D721Med (cell line): ENCODE measurements at places on chromosomes 1 and 21.

DNA sequence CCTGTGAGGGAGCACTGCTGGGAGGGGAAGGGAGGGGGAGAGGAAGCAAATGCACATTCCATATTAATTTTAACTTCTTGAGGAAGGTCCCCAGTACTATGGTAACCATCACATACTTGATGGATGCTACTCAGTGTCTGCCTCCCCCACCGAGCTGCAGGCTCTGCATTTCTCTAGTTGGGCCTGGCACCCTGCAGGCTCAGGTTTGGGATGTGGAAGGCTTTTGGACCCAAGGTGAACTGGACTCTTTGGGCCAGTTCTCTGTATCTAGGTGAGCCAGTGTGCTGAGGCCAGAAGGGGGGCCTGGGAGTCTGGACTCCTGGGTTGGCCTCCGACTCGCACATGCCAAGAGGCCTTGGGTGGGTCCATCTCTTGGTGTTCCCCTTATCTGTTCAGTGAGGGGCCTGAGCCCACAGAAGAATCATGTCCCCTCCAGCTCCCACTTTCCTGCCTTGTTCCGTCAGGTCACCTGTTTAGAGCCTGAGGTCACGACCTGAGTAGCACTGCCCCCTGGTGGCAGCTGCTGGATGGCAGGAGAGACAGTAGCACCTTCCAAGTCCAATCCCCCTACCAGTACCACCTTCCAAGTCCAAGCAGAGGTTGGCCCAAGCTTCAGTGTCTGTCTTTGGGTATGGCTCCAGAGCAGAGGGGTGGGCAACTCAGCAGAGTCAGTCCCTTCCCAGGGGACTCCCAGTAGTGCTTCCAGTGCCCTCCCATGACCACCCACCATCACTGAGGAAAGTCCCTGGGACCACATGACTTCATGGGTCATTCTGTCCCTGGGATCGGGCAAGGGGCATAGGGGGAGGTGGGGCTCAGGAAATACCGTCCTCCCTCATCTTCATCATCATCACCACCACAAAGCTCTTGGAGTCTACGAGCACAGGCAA is 241.8 kb downstream of the TRABD2B start:
- no peak for DNase-seq

DNA sequence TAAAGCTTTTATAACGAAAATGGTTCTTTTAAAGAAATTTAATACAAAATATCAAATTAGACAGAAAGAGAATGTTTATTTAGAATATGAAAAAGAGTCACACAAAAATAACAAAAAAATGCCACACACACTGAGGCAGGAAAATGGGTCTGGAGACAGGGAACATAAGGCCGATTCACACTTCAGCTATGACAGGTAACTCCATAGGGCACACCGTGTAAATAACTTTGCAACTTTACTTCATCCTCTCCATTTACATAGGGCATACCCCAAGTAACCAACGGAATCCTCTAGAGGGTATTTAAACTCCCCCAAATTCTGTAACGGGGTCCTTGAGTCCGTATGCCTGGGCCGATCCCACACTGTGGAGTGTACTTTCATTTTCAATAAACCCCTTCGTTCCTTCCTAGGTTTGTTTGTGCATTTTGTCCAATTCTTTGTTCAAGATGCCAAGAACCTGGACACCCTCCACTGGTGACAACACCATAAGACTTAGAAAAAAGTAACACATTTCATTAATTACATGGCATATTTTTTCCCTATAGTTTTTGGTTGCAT is 23.1 kb upstream of the PTGS2 start:
- DNase-seq: no peak

DNA sequence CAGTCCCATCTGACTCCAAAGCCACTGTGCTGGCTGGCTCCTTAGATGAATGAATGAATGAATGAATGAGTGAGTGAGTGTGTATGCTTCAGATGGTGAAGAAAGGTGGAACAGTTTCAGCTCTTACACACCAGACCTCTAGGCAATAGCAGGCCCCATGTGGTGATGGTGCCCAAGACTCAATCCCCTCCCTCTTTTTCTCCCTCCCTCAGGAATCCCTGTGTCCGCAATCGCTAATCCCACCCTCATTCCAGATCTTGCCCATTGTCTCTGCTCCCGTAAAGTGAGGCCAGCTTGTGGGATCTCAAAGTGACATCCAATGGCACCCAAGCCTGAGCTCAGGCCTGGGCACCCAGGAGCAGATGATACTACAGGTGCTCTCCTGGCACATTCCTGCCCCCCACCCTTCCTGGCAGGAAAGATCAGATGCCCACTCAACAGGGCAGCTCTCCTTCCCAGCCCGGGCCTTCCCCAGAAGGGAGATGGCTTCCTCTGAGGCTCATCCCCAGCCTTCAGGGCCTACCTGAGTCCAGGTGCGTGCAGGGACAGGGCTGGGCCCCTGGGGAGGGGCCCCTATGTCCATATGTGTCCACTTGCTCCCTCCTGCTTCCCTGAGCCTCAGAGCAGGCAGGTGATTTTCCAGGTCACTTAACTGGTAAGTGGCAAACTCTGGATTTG is 106.4 kb downstream of the HMGB4 start:
- DNase-seq: no peak

GRCh38 chr1:166884040-166884642 is 8.1 kb upstream of the TADA1 start:
- DNase-seq: no peak

DNA sequence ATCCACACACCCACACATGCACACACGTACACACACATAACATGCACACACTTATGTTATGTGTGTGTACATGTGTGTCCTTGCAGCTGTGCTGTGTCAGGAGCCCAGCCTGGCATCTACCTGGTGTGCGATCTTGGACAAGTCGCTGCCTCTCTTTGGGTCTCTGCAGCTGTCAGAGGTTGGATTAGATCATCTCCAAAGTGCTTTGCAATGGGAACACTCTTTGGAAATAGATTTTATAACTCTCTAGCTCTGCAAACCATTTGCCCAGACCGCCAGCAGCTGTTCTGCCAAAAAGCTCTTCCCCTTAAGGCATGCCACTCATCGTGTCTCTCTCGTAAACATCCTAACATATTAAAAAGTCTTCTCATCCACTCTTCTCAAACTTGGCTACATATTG is 4.7 kb downstream of the PKP1 start:
- DNase-seq: no peak

- DNase-seq: no peak
Measured at GRCh38 chr1:241802863-241803262, 45.1 kb upstream of the EXO1 start.

- no peak for DNase-seq
Measured at GRCh38 chr1:212981025-212981495, 30.7 kb downstream of the VASH2 start.

- no peak for DNase-seq
Measured at GRCh38 chr1:5002676-5003075, 348.3 kb downstream of the AJAP1 start.

GRCh38 chr1:226444901-226445300 is 37.0 kb upstream of the PARP1 start:
- no peak for DNase-seq

- no peak for DNase-seq
Measured at GRCh38 chr1:163144418-163144817, 58.3 kb downstream of the RGS5 start.

- DNase-seq: no peak
Measured at GRCh38 chr1:212738330-212738729, 38.7 kb upstream of the BATF3 start.

DNA sequence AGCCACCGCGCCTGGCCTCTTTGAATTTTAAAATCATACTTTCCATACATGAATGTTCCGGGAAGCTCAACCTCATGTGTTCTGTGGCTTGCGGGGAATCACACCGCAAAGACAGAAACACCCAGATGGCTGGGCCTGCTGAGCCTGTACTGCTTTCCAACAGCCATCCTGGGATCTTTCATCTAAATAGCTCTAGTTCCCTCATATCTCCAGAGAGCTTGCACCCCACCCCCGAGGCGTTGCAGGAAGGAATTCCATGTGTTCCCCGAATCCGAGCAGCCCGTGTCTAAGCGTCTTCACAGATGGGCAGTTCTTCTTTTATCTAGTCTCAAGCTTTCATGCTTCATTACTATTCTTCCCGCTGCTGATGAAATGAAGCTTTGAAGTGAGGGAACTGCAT is 66.4 kb downstream of the IGSF21 start:
- DNase-seq: no peak
